ENCODE measurements at places on chromosomes 2 and 18. TPM values are rescaled to one million over a fixed set of nuclear protein-coding genes. Genes with fewer than 3 reads are reported as not detected.

Gene PLB1
- total RNA-seq = 1.1 TPM

Gene DLGAP1
- total RNA-seq = not detected

Gene NTSR2
- not detected for total RNA-seq

Gene PKDCC
- not detected for total RNA-seq

Gene RFX8
- 0.90 TPM for total RNA-seq

Gene C2orf80
- not detected for total RNA-seq

Gene OTOF
- total RNA-seq = 2.3 TPM

Gene SPC25
- total RNA-seq = 33.7 TPM

Gene REG3G
- not detected for total RNA-seq

Gene ZFAND2B
- total RNA-seq = 21.5 TPM

Gene EFHD1
- total RNA-seq = not detected

DNA sequence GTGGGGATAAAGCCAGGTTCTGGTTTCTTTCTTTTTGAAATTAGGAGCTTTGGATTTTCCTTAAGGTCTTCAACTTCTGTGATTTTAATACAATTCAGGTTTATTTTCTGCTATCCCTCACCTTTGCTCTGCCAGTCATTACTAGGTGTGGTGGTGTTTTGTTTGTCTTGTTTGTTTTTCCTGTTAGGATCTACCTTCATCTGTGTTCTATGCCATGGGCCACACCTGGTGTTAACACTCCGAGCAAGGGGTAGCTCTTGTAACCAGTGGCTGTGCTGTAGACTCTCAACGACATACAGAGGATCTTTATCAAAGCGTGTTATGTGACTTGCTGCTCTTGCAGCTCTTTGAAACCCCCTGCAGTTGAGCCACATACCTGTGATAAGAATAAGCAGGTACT is 38.6 kb downstream of the MGAT5 start:
- H3K36me3 ChIP-seq = peaks cover 10% of the 10 kb centered on the region
- no peak for DNase-seq

GRCh38 chr2:57376985-57377384 is 669.6 kb upstream of the VRK2 start:
- DNase-seq = no peak
- H3K27me3 ChIP-seq = no peaks in the 10 kb centered on the region
- no peaks in the 10 kb centered on the region for H3K4me1 ChIP-seq

- DNase-seq = no peak
- peaks cover 11% of the 10 kb centered on the region for H3K27me3 ChIP-seq
- H3K27ac ChIP-seq = no peak overlapping the region
- H3K4me1 ChIP-seq = no peaks in the 10 kb centered on the region
Observed at GRCh38 chr2:180660881-180661685, 319.3 kb upstream of the UBE2E3 start.

- H3K27ac ChIP-seq = no peak overlapping the region
- H3K4me1 ChIP-seq = no peaks in the 10 kb centered on the region
- no peak for DNase-seq
- H3K27me3 ChIP-seq = peaks cover 3% of the 10 kb centered on the region
- no peak overlapping the region for H3K4me3 ChIP-seq
- H3K36me3 ChIP-seq = no peaks in the 10 kb centered on the region
Observed at GRCh38 chr2:241811201-241811951, 2.4 kb downstream of the NEU4 start.

GRCh38 chr2:231563378-231563961 is 29.2 kb upstream of the TEX44 start:
- H3K27ac ChIP-seq = no peak overlapping the region
- peak; percentile 79 for DNase-seq
- H3K27me3 ChIP-seq = no peaks in the 10 kb centered on the region
- H3K4me3 ChIP-seq = no peak overlapping the region
- peaks cover 2% of the 10 kb centered on the region for H3K4me1 ChIP-seq

DNA sequence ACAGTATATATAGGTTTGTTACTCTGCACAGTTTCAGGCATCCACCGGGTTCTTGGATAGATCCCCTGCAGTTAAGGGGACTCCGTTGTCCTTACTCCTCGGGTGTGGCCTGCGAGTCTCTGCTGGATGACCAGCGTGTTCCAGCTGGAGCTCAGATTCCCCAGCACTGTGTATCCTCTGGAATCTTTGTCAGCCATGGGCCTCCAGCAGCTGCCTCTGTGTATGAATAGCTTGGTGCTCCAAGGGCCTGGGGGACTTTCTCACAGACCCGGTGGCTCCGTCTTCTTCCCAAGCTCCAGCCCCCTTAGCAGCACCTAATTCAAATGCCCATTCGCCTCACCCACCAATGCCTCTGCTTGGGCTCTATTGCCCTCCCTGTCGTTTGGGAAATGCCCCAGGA is 6.3 kb downstream of the ANO7 start:
- no peak overlapping the region for H3K27ac ChIP-seq
- H3K36me3 ChIP-seq = no peaks in the 10 kb centered on the region
- no peaks in the 10 kb centered on the region for H3K27me3 ChIP-seq
- no peak for DNase-seq
- H3K4me3 ChIP-seq = no peak overlapping the region
- H3K4me1 ChIP-seq = no peaks in the 10 kb centered on the region

DNA sequence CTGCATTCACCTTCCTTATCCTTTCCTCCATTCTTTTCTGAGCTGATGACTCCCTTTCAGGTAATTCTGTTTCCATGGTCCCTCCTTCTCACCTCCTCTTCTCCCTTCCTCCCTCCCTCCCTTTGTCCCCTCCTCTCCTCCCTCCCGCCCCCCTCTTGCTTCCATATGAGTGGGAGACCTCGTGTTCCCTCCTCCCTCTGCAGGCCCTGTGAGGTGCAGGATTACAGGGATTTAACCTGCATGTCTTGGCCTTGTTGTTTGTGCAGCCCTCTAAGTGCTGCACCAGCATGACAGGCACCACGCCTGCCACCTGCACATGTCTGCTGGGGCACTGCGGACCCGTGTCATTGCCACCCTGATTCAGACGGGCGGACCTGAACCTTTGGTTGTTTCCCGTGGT is 103.1 kb downstream of the SNTG2 start:
- peaks cover 12% of the 10 kb centered on the region for H3K27me3 ChIP-seq
- H3K4me3 ChIP-seq = no peak overlapping the region
- H3K4me1 ChIP-seq = no peaks in the 10 kb centered on the region

GRCh38 chr2:47203995-47204394 is 48.9 kb upstream of the STPG4 start:
- no peaks in the 10 kb centered on the region for H3K4me1 ChIP-seq
- H3K36me3 ChIP-seq = no peaks in the 10 kb centered on the region
- peaks cover 3% of the 10 kb centered on the region for H3K27me3 ChIP-seq
- H3K4me3 ChIP-seq = no peak overlapping the region

DNA sequence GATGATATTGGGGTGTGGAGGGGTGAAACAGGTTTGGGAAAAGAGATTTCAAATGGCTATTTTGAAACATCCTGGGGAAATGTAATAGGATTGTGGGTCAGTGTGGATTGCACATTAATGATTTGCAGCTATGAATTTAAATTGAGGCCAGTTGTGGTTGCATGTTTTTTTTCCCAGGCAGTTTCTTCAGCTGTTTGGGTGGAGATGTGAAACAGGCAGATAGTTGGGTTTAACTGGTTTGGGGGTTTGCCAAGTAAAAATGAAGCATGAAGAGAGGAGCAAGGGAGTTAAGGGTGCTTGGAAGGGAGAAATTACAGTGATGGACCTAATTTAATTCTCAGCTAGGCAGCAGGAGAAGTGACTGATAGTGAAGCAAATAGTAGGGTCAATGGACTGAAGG is 16.8 kb downstream of the GPD2 start:
- H3K27ac ChIP-seq = no peak overlapping the region
- H3K27me3 ChIP-seq = no peaks in the 10 kb centered on the region
- DNase-seq = no peak
- peaks cover 16% of the 10 kb centered on the region for H3K36me3 ChIP-seq
- no peak overlapping the region for H3K4me3 ChIP-seq

DNA sequence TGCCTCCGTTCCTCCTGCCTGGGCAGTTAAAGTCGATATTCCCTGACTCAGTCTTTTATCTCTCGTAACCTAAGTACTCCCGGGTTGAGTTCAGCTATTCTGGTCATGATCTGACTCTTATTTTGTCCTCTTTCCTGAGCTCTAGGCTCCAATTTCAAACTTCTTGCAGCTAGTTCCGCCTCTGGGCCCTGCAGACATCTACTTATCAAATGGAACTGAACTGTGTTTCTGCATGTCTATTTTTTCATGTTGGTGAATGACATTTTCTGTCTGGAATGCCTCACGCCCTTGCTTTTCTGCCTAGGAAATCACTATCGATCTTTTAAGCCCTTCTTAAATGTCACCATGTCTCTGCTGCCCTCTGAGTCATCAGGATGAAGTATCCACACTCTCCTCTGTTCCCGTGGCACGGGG is 101.5 kb downstream of the VAPA start:
- no peak overlapping the region for H3K27ac ChIP-seq
- no peaks in the 10 kb centered on the region for H3K36me3 ChIP-seq
- H3K4me1 ChIP-seq = no peaks in the 10 kb centered on the region
- no peak overlapping the region for H3K4me3 ChIP-seq

DNA sequence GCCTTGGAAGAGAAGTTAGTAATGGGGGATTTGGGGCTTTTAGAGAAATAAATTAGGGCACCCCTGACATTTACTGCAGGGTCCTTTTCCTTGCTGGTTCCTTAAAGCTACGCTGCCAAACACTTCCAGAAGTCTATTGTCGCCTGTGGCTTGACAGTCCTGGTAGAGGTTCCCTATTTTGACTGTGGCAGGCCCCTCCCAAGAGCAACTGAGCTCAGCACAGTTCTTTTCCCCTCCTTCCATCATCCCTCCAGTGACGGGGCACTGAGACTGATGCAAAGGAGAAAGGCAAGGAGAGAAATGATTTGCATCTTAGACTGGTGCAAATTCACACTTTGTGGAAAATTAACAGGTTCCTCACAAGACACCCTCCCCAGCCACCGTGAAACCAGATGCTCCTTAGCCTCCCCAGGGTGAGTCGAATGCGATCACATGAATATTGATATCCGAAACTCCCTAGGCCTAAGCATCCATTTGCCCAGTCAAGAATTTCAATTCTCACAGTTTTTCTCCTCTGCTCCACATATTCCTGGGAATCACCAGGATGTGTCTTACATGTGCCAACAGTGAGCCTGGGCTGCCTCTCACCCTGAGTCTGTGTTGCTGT is 45.4 kb downstream of the RABL2A start:
- no peak overlapping the region for H3K4me3 ChIP-seq
- H3K27ac ChIP-seq = no peak overlapping the region
- no peaks in the 10 kb centered on the region for H3K4me1 ChIP-seq

DNA sequence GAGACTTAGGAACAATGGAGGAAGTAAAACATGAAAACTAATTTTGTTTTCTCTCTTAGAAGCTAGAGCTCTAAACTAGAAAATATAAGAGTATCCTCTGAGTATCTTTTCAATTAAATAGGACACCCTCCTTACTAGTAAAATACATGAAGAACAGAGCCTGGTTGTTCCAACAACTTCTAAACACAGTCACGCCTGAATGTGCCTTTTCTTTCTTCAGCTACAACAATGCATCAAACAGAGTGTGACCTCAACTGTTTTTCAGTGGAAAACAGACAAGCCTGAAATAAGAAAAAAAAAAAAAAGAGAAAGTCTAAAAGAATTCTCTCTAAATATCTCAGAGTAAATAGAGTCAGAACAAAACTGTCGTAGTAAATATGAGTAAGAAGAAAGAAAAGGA is 928.8 kb downstream of the CNTNAP5 start:
- H3K27me3 ChIP-seq = no peaks in the 10 kb centered on the region
- no peaks in the 10 kb centered on the region for H3K36me3 ChIP-seq
- no peaks in the 10 kb centered on the region for H3K4me1 ChIP-seq
- no peak for DNase-seq
- no peak overlapping the region for H3K4me3 ChIP-seq

DNA sequence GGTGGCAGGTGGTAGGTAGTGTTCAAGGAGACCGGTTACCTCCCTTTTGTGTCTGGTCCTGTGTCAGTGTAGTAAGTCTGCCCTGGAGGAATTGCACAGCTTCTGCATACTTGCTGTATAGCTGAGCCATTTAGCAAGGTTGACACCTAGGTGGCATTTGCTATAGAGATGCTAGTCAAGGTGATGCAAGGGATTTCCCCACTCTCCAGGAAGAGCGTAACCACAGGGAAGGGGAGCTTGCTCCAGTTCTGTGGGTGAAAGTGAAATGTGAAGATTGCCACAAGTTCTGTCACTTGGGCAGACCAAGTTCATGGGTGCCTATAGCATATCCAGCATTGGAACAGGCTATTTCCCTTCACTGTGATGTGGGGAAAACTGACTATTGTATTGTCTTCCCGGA is 28.1 kb downstream of the NAT8 start:
- peaks cover 13% of the 10 kb centered on the region for H3K4me1 ChIP-seq
- H3K27ac ChIP-seq = no peak overlapping the region
- DNase-seq = peak; percentile 50
- no peaks in the 10 kb centered on the region for H3K36me3 ChIP-seq

DNA sequence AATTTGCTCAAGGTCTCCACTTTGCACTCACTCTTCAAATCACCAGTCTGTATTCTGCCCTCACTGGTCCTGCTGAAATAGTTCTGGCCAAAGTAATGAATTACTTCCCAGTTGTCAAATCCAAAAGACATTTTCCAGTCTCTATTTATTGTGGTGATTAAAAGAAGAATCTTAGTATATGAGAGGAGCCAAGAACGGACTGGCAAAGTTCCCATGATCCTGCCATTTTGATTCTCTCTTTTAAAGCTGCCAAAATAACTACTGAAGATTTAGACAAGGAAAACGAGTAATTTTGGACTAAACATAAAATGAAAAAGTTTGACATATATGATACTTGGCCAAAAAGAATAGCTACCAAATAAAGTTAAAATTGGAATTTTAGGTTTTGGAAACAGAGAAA is 12.0 kb downstream of the THSD7B start:
- DNase-seq = no peak
- no peak overlapping the region for H3K27ac ChIP-seq
- no peaks in the 10 kb centered on the region for H3K36me3 ChIP-seq
- peaks cover 11% of the 10 kb centered on the region for H3K27me3 ChIP-seq
